Hematopoietic multipotent progenitor cell treated with erythropoietin and hydrocortisone succinate and interleukin-3 and kit ligand, for 6 days (in vitro differentiated cells): ENCODE measurements at places on chromosomes 2 and 18.

DNA sequence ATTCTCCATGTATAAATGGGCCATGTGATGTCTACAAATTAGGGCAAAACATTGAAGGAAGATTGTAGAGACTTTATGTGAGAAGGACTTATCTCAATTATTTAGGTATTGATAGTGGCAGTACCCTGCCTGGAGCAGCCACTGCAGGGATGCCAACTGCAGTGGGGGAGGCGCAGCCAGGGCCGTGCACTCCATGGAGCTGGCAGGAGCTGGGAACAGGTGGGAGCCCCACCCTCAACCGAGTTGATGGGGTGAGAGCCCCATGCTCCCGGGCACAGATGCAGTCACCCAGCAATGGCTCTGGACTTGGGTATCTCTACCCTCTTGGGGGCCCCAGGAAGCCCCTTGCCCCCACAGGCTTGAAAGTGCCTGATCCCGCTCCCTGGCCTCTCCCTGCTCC lies 564.3 kb downstream of the SLC4A3 start:
- DNase-seq = no peak

GRCh38 chr2:236289766-236290462 lies 25.7 kb upstream of the ASB18 start:
- DNase-seq = no peak

DNA sequence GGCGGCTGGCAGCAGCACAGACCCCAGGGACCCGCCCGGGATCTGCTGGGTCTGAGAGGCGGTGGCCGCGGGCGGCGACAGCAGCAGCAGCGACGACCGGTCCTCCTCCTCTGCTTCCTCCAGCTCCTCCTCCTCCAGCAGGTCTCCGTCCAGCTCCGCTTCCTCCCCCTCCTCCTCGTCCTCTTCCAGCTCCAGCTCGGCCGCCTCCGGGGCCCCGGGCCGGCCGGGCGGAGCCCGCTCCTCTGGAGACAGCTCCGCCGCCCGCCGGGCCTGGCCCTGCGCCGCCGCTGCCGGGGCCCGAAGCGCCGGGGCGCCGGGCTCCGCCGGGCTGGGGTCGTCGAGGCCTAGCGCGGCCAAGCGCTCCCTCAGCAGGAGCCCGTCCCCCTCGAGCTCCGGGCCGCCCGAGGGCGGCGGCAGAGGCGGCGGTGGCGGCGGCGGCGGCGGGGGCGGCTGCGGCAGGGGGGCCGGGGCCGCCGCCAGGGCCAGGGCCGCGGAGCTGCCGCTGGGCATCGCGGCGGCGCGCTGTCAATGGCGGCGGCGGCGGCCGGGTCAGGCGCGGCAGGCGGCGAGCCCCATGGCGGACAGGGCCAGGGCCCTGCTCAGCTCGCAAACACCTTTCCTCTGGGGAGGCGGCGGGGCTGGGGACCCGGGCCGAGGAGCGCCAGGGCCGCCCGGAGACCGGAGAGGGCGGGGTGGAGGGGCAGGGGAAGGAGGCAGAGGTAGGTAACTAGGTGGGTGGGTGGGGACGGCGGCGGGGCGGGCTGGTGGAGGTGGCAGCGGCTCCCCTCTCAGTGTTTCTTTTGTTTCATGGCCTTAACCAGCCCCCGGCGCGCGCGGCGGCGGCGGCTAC lies 445 bp downstream of the MEX3C start:
- DNase-seq = peak; percentile 66

GRCh38 chr2:207399301-207399700 lies 130.5 kb upstream of the CREB1 start:
- DNase-seq = no peak

- DNase-seq = no peak
Measured at GRCh38 chr2:130381619-130382018, 25.8 kb downstream of the PTPN18 start.

DNA sequence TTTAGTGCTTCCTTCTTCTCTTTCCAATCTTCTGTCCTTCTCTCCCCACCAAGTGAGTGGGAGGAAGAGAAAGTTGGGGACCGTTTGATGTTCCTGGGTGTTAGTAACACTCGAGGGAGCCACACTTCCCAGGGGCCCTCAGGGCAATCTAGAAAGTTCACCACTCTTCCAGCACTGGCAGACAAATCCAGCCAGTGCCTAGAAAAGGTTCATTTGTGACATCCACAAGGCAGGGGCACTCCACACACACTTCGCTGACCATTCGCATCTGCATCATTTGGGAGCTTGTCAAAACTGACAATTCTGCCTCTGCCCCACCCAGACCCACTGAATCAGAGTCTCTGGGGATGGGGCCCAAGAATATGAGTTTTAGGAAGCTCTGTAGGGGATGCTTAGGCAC lies 86.8 kb upstream of the ST3GAL5 start:
- no peak for DNase-seq

DNA sequence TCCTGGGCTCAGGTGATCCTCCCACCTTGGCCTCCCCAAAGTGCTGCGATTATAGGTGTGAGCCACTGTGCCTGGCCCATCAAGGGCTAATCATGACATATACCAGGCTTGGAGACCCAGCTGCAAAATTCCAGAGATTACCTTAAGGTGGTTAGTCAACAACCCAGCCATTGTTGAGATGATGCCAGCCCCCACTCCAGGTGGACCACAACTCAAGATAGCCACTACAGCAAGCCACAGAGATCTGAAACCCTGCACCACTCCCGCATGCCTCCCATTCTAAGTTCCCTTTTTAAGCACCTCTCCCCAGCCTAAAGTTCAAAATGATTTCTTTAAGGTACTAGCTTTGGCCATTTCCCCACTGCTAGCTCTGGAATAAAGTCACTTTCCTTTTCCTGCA lies 4.6 kb upstream of the CLK1 start:
- peak; percentile 49 for DNase-seq

GRCh38 chr18:73244401-73244800 lies 376.6 kb upstream of the NETO1 start:
- no peak for DNase-seq

DNA sequence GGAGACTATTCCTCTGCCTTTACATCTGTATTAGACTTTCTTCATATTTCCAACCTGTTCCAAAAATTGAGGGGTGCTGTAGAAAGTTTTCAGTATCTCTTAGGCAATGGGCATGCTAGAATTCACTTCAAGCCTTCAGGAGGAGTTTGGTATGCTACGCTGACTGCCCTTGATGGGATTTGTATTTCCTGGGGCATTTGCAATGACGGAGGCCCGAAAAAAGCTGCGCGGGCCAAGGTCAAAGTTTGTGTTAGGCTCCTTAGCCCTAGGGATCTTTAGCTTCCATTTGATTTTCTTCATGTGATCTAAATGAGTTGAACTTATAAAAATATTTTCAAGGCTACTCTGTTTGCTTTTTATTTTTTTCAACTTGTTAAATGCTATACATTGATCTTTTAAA lies 5.1 kb downstream of the CPS1 start:
- no peak for DNase-seq

- no peak for DNase-seq
Measured at GRCh38 chr2:205696331-205696926, 14.1 kb downstream of the NRP2 start.

- no peak for DNase-seq
Measured at GRCh38 chr18:44273298-44273697, 407.4 kb upstream of the SETBP1 start.

DNA sequence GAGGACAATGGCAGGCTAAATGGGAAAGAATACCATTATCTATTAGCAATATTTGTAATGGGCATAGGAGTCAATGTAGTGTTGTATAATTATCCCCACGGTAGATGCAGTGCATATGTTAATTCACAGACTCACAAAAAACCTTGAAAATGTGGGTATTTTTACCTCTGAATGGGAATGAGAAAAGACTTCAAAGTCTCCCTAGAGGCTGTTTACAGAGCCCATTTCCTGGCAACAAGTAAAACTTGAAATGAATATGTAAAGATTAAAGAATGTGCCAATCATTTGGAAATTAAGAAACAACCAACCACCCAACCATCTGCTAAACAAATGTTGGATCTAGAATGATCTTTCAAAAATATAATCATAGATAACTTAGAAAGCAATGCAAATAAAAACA lies 27.1 kb downstream of the TRPM8 start:
- no peak for DNase-seq

- DNase-seq = no peak
Measured at GRCh38 chr2:120499784-120500495, 154.0 kb downstream of the INHBB start.

DNA sequence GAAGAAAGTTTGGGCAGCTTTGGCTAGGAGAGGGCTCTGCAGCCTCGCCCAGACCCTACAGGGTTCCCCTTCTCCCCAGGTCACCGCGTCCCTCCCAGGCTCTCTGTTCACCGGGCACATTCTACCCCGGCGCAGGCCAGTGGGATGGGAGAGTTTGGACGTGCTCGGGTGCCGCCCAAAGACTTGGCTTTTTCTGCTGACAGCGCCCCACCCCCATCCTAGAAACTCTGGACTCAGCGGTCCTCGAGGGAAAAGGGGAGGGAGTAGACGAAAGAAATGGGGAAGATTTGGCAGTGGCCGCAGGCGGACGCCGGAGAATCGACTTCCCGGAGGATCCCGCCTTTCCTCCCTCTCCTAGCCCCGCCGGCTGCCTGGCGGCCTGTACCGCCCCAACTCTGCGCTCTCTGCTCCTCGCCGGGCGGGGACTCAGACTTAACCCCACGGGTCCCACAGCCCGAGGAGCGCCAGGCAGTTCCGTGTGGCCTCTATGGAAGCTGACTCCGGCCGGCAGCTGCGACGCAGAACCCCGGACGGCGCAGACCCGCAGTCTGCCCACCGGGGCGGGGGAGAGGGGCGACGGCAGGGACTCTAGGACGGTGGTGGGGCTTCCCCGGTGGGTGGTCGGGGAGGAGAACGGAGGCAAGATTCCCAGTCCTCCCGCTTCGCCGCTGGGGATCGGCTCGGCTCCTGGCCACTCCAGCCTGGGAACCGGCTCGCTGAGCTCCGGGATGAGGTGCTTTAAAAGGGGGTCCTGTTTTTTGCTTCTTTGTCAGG lies 863 bp upstream of the SIX2 start:
- no peak for DNase-seq

- DNase-seq = peak; percentile 72
Measured at GRCh38 chr18:79625195-79625923, 54.2 kb upstream of the CTDP1 start.

- DNase-seq = peak; percentile 5
Measured at GRCh38 chr2:12928197-12928774, 211.6 kb downstream of the TRIB2 start.

- no peak for DNase-seq
Measured at GRCh38 chr2:178025551-178026185, 46.9 kb downstream of the PDE11A start.

- DNase-seq = peak; percentile 30
Measured at GRCh38 chr2:45681675-45682074, 30.2 kb downstream of the PRKCE start.

GRCh38 chr2:166677996-166678395 lies 183.9 kb upstream of the SCN7A start:
- DNase-seq = peak; percentile 15

DNA sequence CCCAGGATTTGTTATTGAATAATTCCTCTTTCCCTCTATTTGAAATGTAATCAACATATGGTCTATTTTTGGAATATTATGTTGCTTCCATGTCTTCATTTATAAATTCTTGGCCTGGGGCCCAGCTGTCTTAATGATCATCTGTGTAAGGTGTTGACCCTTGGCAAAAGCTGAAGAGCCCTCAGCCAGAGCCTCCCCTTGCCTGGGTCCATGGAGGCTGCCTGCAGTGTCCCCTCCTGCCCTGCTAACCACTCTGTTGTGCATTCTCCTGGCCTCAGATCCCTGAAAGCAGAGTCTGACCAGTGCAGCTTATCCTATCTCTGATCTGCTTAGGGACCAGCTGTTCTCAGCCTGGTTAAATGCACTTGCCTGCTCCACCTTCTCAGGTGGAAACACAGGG lies 226.1 kb upstream of the APCDD1 start:
- DNase-seq = no peak

DNA sequence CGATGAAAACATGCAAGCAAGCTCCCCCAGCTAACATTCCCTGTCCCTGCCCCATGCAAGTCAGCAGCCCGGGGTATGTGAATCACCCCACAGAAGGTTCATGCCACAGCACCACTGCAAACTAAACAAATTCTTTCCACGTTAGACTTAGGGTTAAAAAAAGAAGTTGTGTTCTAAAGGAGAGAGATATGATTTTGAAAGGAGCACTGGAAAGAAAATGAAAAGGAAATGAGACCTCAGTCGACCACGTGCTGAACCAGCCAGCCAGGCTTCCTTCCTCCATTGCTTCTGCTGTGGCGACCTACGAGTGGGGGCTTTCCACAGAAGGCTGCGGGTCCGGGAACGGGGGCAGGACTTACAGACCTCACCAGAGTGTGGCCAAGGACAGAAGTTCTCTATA lies 52.0 kb downstream of the ARL4C start:
- DNase-seq = peak; percentile 19

DNA sequence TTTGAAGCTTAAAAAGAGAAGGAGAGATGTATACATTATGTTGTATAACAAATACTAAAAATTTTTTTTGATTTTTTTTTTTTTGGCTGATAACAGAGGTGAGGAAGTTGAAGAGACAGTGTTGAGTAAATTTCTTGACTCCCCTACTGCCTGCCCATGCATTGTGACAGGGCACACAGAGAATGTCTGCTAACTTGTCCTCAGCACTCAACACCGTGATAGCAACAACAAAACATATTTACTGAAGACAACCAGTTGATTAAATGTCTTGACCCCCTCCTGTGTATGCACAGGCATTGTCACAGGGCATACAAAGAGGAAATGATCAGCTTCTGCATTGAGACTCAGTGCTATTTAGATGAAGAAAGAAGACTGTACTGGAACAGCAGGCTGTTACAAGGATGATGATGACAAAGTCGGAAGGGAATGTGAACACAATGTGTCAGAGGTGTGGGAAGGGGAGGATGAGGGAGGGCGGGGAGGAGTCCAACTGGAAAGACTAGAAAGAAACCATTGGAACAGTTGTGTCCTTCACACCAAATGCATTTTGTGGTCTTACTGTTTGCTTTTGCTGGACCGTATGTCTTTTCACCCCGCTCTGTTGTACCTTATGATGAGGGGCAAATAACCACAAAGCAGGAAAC lies 89.5 kb downstream of the CERS6 start:
- DNase-seq = peak; percentile 8

DNA sequence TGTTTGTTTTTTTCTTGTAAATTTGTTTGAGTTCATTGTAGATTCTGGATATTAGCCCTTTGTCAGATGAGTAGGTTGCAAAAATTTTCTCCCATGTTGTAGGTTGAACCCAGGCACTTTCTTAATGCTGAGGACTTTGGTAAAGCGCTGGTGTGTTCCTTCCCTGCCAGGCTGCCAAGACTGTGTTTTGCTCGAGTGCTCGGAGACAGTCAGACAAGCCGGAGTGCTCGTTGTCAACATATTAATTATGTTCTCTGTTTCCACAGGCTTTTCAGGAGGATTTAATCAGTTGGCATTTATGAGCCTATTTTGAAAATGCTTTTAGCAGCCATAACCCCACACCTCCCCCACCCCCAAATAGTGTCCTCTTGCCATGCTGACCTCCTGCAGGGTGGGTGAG lies 6.4 kb downstream of the MTCL1 start:
- DNase-seq = no peak

DNA sequence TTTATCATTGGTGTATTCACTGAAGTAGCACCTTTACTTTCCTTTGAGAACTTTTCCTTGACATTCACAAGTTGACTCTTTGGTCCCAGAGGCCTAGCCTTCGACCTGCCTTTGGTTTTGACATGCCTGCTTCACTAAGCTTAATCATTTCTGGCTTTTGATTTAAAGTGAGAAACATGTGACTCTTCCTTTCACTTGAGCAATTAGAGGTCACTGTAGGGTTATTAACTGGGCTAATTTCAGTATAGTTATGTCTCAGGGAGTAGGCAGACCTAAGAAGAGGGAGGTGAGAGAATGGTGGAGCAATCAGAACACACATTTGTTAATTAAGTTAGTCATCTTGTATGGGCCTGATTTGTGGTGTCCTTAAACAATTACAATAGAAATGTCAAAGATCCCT lies 1040.7 kb upstream of the SLC39A10 start:
- no peak for DNase-seq
